ENCODE measurements at places on chromosomes 6 and 20.

GRCh38 chr6:3960754-3961361, 111.7 kb downstream of the FAM50B start:
- no peak for DNase-seq

DNA sequence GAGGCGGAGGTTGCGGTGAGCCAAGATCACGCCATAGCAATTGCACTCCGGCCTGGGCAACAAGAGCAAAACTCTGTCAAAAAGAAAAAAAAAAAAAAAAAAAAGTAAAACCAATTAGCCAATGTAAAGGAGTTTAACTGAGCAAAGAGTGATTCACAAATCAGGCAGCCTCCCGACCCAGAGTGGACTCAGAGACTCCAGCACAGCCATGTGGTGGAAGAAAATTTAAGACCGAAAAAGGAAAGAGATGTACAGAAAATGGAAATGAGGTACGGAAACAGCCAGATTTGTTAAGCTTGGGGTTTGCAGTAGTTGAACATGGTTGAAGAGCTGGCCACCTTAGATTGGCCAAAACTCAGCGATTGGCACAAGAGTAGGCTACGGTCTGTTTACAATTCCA, 51.4 kb downstream of the ERMARD start:
- DNase-seq: no peak

DNA sequence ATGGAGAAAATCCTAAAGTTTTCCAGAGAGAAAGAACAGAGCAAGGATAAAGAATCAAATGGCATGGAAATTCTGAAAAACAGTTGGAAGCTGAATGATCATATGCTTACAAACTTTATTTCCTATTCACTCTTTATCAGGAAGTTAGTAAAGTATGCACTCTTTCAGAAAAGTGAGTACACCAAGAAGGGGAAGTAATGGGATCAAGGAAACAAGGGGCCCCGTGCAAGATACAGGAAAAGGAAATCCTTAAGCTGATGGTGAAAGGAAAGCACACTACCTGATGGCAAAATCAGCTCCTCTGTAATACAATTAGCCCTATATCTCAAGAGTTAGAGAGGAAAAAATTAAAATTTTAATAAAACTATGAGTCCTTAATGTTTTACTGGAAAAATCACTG, 14.0 kb downstream of the CALHM6 start:
- no peak for DNase-seq

DNA sequence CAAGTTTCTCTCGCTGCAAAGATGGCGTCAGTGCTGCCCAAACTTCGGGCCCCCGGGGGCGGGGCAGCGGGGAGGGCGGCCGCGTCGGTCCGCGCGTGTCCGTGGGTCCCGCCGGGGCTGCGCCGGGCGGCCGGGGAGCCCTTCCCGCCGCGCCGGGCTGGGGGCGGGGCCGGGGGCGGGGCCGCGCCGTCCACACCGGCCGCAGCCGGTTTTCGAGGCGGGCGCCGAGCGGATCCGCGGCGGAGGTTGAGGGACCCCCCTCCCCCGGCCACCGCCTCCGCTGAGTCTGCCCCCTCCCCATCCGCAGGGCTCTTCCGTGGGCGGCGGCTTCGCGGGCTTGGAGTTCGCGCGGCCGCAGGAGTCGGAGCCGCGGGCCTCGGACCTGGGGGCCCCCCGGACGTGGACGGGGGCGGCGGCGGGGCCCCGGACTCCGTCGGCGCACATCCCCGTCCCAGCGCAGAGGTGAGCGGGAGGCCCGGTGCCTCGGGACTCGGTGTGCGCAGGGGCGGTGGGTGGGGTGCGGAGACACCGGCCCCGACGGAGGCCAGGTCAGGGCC, 572 bp downstream of the SLC2A4RG start:
- peak; percentile 69 for DNase-seq

DNA sequence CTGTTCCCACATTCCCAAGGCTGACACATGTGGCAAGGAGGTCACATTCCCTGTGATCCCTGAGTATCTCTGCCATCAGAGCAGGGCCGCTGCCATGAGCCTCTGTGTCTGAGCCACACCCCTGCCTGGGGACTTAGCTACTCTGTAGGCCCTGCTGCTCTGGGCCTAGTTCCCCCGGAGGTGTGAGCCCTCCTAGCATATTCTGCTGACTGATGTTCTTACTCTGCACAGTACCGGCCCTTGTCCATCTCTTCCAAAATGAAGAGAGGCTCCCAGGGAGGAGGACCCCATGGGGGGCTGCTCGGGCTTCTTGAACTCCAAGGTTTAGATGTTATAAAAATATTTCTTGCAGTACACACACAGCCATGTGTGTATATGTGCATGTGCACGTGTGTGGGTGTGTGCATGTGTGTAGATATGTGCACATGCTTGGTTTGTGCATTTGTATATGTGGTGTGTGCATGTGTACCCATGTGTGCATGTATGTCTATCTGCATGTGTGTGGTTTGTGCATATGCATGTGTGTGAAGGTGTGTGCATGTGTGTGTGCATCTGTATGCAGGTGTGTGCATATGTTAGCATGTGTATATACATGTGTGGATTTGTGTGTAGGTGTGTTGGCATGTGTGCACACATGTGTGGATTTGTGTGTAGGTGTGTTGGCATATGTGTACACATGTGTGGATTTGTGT, 101.2 kb downstream of the ERMARD start:
- no peak for DNase-seq

DNA sequence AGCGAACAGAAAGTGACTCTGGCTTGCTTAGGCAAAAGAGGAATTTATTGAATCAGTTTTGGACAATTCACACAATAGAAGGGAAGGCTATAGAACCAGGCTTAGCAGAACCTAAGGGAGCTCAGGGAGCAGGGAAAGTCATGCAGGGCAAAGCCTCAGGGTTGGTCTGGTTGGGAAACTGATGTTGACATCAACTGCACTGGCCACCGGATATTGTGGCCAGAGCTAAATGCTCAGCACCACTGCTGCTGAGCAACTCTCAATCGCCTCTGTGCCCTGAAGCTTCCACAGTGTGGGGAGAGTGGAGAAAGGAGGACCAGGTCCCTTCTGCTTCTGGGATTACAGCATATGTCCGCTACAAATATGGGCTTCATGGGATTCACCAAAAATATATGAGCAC, 93.3 kb upstream of the GCM1 start:
- DNase-seq: no peak

DNA sequence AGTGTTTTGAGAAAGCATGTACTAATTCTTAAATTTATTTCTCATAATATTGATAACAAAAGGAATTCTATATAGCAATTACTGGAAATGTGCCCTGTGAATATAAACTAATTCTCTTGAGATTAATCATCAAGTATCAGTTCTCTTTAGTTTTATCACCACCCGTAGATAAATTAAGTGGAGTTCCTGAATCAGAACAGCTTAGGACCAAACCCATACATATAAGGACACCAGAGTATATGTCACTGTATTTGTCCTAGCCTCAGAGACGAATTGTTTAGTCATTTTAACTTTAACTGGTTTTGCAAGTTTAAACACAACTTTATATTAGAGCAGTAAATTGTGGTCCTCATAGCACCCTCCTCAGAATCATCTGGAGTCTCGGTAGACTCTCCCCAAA, 572.0 kb downstream of the UTRN start:
- DNase-seq: no peak

Measured in tongue (tissue), 3 donors.